ENCODE measurements at places on chromosomes 12 and 14.

GRCh38 chr14:100605706-100606686 is 18.8 kb upstream of the BEGAIN start:
- DNase-seq, result peak; percentile 53

- no peak for DNase-seq
Measured at GRCh38 chr12:99436584-99436983, 211.0 kb upstream of the GARIN6 start.

- no peak for DNase-seq
Measured at GRCh38 chr12:56728139-56728861, 3.2 kb upstream of the NACA start.

- no peak for DNase-seq
Measured at GRCh38 chr12:72315858-72316257, 43.7 kb downstream of the TRHDE start.

- DNase-seq, result no peak
Measured at GRCh38 chr12:5870183-5870582, 74.9 kb downstream of the ANO2 start.

DNA sequence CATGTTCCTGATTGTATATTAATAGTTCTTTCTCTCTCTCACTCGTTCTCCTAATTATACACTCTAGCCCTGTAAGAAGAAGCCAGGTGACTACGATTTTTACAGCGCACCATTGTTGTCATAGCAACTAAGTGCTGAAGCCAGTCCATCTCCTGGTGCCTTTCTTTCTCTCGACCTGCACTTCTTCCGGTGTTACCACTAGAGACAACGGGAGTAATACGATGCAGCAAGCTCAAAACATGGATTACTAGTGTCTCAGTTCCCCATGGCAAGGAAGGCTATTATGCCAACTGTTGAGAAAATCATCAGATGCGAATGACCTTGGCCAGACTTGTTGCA is 40.8 kb upstream of the DCD start:
- DNase-seq, result no peak

DNA sequence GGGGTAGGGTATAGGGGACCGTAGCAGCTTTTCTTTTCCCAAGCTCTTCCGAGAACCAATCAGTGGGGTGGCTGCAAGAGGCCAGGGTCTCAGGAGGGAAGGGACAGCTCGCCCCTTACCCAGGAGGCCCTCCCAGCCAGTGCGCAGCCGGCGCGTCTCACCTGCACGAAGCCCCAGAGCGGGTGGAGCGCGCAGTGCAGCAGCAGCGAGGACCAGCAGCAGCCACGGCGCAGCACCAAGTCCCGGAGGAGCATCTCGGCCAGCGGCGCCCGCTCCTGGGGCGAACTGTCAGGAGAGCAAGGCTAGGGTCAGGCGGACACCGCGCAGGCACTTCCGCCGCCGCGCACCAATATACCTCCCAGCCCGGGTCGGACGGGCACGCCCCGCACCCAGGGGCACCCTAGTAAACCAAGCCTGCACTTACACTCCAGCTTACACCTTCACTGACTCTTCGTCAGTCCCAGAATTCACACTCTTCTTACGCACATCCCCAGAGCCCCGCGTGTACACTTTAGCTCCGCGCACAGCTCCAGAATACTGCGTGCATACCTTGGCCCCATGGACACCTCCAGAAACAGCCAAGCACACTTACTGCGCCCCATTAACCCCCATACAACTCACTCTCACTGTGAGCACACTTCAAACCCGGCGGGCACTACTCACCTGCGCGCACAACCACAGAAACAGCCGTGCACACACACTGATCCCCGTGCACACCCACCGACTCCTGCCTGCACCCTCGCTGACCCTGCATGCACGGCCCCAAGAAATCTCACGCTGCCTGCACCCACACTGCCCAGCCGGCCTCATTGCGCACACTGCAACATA is 606 bp downstream of the PRIMA1 start:
- no peak for DNase-seq

- peak; percentile 70 for DNase-seq
Measured at GRCh38 chr12:96241846-96242256, 47.7 kb downstream of the ELK3 start.

- DNase-seq, result no peak
Measured at GRCh38 chr14:77322951-77323350, 2.1 kb downstream of the GSTZ1 start.

- peak; percentile 74 for DNase-seq
Measured at GRCh38 chr12:122081697-122082221, 3.2 kb downstream of the MLXIP start.

DNA sequence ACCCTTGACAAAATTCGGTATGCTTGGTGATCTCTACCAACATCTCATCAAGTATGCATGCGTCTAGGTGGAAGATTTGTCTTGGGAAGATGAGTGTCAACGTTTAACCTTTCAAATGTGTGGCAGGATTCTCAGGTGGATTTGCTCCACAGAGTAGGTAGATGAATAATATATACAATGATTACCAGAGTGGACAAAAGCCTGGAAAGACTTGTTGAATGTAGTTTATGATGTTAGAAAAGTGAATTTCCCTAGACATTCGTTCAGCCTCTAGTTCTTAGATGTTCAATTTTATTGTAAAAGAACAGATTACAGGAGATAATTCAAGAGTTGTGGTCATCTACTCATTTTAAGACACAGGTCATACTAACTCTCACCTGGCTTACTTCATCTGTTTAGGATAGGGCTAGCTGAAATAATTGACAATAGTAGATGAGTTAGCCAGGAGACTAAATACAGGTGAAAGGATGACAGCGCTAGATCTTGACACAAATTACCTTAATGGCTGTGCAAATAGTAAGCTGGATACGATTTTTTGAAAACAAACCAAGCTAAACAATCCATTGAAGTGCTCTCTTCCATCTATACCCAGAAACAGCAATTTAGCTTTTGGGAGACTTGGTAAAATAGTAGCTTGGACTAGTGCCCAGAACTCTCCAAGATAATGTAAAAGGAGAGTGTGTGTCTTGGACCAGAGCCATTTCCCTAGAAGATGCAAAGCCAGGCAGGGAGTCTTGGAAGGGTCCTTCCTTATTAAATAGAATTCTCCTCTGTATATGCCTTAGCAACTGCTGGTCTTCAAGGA is 168.0 kb downstream of the DACT1 start:
- no peak for DNase-seq

DNA sequence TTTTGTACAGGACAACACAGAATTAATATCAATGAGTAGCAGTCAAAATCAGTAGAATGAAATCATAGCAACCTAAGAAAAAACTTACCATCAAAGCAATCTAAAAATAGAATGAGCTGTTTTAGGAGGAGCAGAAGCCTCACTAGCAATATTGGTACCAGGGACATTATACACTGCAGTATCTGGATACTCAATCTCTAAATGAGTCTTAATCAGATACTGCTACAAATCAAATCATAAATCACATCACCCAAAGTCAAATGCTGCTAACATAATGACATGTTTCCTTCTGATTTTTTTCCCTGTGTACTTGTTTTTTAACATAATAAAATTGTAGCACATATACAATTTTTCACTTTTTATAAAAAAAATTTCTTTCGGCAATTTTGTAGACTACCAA is 8.0 kb downstream of the RPS29 start:
- DNase-seq, result no peak

- DNase-seq, result no peak
Measured at GRCh38 chr12:3263282-3263681, 186.1 kb downstream of the TSPAN9 start.

GRCh38 chr12:94336211-94336925 is 123.3 kb downstream of the CEP83 start:
- DNase-seq, result peak; percentile 73

- no peak for DNase-seq
Measured at GRCh38 chr14:37865719-37866549, 270.5 kb downstream of the TTC6 start.

DNA sequence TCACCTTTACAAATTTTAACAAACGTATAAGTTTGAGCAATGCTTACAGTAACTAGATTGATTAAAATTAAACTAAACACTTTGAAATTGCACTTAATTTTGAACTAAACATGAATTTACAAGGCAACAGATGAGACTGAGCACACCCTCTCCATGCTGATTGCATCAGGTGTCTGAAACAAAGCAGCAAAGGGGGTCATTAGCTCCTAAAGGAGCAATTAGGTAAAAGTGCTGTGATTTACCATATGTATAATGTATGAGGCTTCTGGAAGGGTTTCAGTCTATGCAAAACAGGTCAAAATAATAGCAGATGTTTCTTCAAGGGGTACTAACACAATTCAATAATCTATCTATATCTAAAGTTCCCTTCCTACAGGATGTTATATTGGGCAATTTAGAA is 98.8 kb upstream of the LMNTD1 start:
- DNase-seq, result no peak

DNA sequence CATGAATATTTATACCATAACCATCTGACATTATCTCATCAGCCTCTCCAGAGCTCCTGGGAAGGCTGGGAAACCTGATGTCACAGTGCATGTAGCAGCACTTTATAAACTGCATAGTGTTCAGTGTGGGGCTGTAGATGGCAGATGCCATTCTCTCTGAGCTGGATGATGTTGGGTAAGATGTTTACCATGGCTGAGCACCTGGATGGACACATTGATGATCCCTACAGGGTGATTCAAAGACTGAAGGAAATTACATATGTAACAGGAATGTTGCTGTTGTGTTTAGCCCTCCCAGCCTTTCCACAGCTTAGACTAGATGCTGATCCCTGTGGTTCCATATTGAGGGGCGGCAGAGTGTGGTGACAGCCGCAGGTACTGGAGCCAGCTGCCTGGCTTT is 37.4 kb downstream of the IFT43 start:
- no peak for DNase-seq

DNA sequence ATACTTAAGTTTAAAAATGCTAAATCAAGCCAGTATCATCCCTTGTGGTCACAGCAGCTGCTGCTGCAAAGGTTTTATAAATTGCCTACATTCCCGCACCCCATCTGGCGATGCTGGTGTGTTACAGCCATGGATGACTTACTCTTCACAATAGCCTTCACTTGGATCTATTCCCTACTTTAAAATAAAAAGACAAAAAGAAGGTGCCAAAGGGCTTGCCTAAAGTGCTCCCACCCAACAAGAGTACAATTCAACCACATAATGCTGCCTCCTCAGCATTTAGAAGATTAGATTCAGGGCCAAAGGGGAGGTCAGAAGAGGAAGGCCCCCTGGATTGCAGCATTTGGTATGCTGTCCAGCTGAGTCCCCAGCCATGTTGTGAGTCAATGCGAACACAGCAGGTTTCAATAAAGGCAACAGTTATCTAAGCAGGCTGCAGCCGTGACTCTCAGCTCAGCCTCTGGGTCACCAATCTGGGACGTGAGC is 176.1 kb downstream of the DAD1 start:
- no peak for DNase-seq

- peak; percentile 68 for DNase-seq
Measured at GRCh38 chr12:81957631-81958030, 198.5 kb upstream of the PPFIA2 start.

- DNase-seq, result peak; percentile 21
Measured at GRCh38 chr14:50397390-50398188, 908 bp upstream of the CDKL1 start.

DNA sequence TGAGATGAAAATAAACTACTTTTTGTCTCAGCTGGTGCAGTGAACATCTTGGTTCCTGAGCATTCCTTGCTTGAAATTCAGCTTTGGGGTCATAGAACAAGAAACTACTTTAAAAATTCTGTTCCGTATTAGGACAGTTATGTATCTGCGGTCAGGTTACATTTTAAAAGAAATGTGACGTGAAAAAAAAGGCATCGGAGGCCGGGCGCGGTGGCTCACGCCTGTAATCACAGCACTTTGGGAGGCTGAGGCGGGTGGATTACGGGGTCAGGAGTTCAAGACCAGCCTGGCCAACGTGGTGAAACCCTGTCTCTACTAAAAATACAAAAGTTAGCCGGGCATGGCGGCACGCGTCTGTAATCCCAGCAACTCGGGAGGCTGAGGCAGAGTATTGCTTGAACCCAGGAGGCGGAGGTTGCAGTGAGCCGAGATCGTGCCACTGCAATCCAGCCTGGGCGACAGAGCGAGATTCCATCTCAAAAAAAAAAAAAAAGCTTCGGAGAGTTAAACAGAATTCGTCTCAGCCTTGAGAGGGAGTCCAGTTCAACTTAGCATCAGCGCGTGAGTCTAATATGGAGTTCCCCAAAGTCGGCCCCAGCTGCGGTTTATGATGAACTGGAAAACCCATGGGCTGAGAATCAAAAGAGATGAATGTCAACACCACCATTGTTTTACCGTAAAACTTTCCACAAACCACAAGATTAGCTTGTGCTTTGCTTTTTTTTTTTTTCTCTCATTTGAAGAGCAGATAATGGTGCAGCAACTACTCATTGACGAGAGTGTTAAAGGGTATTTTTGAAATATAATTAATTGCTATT is 2.1 kb upstream of the SLC2A13 start:
- no peak for DNase-seq

DNA sequence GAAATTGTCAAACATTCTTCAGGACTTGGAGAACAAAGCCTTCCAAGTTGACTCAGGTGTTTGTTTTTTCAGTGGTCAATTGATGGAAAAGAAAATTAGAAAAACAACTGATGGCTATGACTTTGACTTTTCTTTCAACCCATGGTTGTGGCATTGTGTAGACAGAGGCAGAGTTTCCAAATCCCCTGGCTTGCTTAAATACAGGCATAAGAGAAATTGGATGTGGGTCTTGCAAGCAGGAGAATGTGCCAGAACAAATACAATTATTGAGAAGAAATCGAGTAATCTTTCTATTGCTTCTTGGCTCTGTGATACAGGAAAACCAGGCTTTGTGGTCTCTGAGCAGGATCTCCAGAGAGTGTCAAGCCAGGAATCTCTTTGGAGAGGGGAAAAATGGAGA is 40.9 kb upstream of the FRMD6 start:
- DNase-seq, result no peak

GRCh38 chr12:29314416-29314815 is 66.6 kb downstream of the ERGIC2 start:
- DNase-seq, result no peak

DNA sequence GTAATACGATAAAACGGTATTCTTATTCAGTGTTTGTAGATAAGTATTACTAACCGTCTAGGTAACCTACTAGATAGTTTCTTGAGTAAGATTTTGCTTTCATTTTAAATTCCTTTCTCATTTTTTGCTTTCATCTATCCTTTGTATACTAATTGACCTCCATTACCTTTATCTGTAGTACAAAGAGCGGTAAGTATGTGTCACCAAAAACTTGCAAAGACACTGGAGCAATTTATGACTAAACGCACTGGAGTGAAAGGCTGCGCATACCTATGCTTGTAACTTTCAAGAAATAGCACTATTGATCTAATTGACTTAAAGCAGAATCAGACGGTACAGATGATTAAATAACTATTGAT is 1.7 kb downstream of the ARHGAP5 start:
- no peak for DNase-seq

Data from inflammatory macrophage treated with lipopolysaccharide for 4 hours (primary cell).